ENCODE measurements at places on chromosomes 6 and 20.

DNA sequence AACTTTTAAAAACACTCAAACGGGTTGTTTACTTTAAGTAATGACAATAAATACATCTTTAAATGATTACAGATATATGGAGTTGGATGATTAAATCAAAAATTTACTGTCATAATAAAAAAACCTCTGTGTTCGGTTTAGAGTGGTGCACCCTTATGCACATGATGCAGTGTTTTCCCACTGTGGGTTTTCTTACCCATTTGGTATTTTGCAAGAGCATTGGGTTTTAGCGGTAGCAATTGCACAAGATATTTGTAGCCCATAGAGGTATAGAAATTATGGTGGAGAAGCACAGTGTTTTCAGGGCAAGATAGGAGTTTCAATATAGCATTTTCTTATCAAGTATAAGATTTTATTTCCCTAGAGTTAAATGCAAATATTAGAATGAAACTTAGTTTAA is 410.8 kb upstream of the PLCB4 start:
- no peak for DNase-seq

- no peak for DNase-seq
These were observed 13.7 kb downstream of the RAET1E start for GRCh38 chr6:149884215-149884614.

DNA sequence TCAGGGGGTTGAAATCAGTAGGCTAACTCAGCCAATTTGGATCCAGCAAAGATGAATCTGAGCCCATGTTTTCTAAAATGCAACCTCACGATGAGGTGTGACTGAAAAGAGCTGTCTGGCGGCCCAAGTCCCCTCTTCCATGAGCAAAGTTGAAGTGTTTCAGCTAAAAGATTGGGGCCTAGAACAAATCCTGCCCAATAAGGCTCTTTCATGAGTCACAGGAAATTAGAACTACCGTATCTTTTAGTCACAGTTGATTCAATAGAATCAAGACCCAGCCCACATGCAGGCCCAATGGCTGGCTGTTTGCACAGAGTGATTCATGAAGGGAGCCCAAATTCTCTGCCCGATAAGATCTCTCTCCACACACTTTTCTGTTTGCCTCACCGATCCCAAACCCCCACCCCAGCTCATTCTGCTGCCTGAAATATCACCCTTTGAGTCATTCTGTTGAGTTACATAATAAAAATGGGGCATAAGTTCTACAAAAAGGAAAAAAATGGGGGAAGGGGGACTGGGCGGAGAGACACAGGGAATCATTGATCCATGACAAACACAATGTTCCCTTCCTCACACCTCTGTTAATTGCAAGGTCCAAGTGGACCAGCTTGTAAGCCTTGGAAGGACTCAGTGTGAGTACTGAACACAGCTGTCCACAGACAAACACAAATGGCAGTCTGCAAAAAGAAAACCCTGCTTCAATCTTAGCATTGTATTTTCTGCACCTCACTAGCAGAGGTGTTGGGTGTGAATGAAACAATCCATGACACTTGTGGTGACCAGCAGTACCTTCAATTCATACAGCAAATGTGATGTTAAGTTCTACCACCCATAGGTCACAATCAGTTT is 13.8 kb downstream of the FOXQ1 start:
- DNase-seq, result no peak

DNA sequence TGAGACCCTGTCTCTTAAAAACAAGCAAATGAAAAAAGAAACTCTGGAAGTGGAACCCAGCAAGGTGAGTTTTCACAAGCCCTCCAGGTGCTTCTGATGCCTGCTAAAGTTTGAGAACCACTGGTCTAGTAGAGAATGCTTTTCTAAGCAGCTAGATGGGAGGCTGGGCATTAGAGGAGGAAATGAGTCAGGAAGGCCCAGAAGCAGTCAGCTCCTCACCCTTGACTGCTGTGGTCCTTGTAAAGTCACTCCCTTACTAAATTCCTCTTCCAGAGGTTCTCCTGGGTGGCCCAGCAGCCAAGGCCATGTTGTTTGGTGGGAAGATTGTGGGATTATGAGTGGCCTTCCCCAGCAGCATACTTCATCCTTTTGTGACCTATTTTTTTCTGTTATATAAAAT is 52.0 kb upstream of the FYN start:
- no peak for DNase-seq

- no peak for DNase-seq
These were observed 2.3 kb upstream of the ADGRF1 start for GRCh38 chr6:47044397-47044796.

- DNase-seq, result no peak
These were observed 124.6 kb downstream of the REV3L start for GRCh38 chr6:111358454-111358853.

GRCh38 chr6:44621846-44622245 is 234.3 kb downstream of the CDC5L start:
- no peak for DNase-seq

GRCh38 chr20:5714261-5715041 is 35.8 kb upstream of the SHLD1 start:
- no peak for DNase-seq

GRCh38 chr6:87541744-87542143 is 48.0 kb downstream of the RARS2 start:
- no peak for DNase-seq

GRCh38 chr6:6750594-6751265 is 162.2 kb downstream of the LY86 start:
- no peak for DNase-seq

DNA sequence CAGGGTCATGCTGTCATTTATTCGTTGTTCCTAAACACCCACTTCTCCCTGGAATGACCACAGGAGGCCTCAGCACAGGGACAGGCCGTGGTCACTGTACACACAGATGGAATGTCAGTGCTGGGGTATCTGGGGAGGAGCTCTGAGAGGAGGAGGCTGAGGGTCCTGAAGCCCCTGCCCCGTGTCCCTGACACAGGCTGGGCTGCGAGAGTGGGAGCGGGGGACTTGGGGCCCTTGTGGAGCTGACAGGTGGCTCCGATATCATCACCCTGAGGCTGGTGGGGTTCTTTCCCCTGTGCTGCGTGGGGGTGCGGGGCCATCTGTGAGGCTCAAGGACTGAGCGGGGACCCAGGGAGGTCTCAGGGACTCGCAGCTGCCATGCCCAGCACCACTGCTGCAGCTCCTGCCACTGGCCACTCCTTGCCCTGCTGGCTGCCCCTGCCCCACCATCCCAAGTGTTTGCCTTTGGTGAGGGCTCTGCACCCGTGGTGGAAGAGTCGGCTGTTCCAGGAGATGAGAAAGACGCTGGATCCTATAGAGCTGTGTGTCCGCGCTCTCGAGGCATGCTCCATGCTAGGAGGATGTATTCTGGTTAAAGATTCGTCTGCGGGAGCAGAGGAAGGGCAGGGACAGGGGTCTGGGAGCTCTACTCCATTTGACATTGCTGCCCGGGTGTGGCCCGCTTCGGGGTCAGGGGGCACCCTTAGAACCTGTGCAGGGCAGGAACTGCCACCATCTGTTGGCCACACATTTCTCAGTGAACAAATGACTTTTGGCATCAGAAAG is 18.9 kb downstream of the NPEPL1 start:
- DNase-seq, result no peak

DNA sequence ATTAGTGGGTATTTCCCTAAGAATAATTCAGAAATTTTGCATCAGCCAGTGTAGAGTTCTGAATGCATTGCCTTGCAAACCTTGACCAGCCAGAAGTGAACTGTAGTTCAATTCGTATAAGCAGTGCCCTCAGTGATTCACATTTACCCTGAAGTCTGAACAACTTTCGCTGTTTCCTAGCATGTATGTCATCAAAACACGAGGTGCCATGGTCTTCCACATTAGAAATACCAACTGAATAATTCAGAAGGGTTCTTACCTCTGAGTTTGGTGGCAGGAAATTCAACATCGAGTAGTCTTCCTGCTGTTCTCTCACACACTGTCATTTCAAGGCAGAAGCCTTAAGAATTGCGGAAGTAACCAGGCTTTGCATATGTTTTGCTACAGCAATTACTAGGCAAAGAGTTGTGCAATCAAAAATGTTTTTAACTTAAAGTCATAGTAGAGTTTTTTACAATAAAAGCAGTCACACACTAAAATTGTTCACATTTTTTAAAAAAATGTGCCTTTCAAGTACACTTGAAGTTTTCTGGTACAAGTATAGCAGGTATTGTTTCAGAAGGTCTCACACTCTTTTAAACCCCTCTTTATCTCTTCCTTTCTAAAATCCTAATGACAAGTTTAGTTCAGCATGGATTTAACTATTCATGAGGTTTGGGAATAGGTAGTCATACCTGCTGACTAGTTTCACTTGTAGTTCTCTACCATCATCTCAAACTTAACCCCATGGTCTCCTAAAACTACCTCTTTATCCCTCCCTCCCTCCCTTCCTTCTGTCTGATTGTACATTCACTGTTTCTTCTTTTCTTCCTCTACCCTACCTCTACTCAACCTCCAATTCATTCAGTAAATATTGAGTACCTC is 118.3 kb downstream of the STXBP5 start:
- no peak for DNase-seq

GRCh38 chr6:20173833-20174792 is 38.2 kb downstream of the MBOAT1 start:
- no peak for DNase-seq

DNA sequence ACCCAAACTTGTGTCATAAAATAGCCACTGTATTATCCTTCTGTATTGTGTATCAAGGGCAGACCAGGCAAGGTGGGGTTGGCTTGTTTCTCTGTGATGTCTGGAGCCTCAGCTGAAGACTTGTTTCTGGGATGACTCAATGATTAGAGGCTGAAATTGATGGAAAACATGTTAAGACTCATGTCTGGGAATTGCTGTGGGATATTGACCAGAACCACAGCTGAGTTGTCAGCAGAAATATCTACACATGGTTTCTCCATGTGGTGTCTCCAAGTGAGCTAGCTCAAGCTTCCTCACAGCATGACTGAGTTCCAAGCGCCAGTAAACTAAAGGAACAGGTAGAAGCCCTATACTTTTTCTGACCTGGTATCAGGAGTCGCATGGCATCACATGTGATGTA is 128.5 kb upstream of the SYNDIG1 start:
- DNase-seq, result no peak

- no peak for DNase-seq
These were observed 11.3 kb upstream of the EIF2S2 start for GRCh38 chr20:34123309-34123708.

DNA sequence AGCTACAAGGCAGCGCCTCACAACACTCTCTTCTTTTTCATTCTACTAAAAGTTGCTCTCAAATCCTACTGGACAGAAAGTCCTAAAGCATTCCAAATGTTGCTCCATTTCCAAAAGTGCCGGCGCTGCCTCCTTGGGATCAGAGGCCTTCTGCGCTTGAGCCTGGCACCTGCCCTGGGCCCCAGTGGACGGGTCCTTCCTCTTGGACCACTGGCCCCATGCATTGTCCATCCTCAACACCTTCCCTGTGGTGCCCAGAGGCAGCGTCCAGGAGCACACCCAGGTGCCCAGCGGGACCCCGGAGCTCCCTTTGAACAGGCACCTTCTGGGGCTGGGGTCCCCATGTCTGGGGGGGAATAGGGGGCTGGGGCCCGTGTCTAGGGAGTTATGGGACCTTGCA is 205.2 kb downstream of the ERMARD start:
- DNase-seq, result no peak
